MCF 10A (cell line): ENCODE measurements at places on chromosomes 5 and 9. TPM values are rescaled to one million over a fixed set of nuclear protein-coding genes. Genes with fewer than 3 reads are reported as not detected.
A peak's percentile ranks its signal among the peaks of the same experiment; 100 is the strongest.

DNA sequence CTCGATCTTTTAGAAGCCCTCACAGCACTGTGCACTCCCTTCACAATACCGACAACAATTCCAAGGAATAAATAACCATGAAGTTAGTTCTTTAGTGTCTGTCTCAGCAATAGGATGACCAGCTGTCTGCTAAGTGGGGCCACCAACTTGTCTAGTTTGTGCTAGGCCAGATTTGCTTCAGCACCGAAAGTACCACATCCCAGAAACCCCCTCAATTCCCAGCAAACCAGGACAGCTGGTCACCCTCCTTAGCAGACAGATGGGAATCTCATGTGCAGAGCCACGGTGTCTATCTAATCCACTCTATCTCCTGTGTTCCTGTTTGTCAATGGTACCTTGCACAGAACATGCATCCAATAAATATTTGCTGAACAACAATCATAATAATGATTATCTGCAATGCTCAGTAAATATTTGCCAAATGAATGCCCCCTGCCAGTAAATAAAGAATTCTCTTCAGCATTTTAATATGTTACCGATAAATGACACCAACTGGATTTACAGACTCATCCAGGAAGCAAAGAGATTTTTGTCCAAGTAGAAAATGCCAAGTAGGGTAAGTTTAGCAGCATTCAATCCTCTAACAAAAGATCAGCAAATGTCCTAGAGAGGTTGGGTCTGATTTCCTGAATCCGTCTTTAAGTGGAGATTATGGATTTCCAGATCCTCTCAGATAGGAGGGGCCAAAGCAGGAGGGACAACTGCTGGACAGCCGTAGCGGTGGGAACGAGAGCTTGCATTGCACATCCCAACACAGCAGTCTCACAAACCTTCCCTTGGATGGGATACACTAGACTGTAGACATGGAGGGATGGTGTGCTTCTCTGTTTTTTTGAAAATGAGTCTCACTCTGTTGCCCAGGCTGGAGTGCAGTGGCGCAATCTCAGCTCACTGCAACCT is 51.9 kb upstream of the ANKRD33B start:
- no peak for DNase-seq

GRCh38 chr5:74556006-74556405 is 84.5 kb downstream of the ENC1 start:
- no peak for DNase-seq

DNA sequence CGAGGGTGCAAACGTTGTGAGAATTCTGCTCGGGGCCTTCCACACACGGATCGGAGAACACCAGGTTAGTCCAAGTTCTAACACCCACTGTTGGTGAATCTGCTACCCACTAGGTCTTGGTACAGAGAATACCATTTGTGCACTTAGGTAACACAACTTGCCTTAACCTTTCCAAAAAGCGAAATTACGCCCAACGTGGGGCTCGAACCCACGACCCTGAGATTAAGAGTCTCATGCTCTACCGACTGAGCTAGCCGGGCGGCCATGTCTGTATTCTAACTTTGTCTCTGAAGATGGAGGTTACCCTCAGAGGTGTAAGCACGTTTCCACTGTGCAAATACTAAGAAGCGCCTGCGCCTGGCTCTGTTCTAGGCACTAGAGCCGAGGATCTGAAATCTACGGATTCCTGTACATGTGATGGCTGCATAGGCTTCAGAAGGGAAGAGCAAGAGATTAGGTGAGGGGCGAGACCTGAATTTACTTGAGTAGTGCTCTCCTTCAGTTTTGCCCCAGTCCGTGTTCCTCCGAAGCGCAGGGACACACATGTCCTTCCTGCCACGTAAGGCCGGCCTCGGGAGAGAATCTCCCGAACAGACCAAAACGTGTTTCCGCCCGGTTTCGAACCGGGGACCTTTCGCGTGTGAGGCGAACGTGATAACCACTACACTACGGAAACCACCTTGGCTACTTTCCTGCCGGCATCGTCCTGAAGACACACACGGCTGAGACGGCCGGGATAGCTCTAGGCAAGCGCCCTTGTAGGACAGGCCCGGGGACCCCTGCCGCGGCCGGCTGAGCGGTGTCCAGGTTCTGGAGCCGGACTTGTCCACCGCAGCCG is 1.1 kb upstream of the TRIM41 start:
- DNase-seq = peak; percentile 98

GRCh38 chr5:54679686-54680085 is 162.1 kb downstream of the SNX18 start:
- DNase-seq = no peak

The CFAP157 gene
- not detected in 2 replicates for total RNA-seq

The PRLR gene
- 0.16 and 0.44 TPM in 2 replicates for total RNA-seq
